ENCODE measurements at places on chromosomes 4 and X.

DNA sequence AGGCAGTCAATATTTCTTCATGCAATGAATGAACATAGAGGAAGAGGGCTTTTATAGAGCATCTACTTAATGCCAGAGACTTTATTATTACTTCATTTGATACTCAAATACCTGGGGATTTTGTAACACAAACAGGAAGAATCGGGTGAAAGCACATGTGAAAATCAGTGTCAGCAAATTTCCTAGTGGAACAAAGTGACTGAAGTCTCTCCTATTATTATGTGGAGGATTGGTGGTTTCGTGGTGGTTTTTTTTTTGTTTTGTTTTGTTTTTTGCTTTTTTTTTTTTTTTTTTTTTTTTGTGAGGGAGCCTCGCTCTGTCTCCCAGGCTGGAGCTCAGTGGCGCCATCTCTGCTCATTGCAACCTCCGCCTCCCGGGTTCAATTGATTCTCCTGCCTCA, 207.0 kb downstream of the RRAGB start:
- DNase-seq: no peak

DNA sequence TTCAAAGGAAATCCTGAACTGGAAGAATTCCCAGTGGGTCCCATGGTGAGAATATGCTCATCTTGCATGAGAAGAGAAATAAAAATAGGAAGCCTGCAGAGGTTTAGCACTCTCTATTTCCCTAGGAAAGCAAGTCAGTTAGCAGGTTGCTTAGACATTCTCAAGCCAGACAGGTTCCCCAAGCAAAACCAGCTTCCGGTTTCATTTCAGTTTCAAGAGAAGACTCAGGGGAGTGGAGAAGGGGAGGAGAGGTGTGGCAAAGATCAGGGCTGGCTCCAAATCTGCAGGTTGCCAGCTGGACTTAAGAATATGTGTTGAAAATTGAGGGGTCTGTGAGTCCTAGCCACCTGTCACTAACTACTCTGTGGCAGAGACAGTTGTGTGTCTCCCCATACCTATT, 107.5 kb downstream of the CLNK start:
- DNase-seq: no peak

- DNase-seq: no peak
These were observed 70.5 kb upstream of the IGSF1 start for GRCh38 chrX:131359611-131360010.

- DNase-seq: no peak
These were observed 446.9 kb upstream of the FAM241A start for GRCh38 chr4:111698361-111698760.

GRCh38 chr4:131764730-131765129, 1384.4 kb upstream of the PCDH10 start:
- DNase-seq: no peak

DNA sequence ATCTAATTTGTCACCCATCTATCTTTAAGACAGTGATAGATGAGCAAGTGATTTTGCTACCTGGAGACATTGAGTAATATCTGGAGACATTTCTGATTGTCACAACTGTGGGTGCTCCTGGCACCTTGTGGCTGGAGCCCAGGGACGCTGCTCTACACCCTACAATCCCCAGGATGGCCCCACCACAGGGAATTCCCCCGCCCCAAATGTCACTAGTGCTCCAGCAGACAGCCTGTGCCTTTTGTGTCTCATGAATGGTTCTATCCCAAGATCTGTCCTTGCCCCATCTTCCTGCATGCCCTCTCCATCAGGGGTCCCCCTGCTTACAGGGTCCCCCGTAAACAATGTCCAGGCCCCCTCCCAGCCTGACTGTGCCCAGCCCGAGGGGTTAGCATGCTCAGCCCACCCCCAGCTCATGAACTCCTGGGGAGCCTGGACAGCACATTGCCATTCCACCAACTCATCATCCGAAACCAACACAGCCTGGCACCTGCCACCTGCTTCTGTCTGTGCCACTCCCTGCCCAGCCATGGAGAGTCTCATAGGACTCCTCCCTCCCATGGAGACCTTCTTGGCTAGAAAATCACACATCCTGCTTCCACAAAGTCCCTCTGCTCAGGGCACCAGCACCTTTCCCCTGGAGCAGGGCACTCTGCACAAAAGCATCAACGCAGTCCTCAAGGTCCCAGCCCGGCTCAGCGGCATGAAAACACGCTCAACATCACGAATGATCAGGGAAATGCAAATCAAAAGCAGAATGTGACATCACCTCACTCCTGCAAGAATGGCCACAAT, 5.7 kb downstream of the P2RY8 start:
- no peak for DNase-seq

DNA sequence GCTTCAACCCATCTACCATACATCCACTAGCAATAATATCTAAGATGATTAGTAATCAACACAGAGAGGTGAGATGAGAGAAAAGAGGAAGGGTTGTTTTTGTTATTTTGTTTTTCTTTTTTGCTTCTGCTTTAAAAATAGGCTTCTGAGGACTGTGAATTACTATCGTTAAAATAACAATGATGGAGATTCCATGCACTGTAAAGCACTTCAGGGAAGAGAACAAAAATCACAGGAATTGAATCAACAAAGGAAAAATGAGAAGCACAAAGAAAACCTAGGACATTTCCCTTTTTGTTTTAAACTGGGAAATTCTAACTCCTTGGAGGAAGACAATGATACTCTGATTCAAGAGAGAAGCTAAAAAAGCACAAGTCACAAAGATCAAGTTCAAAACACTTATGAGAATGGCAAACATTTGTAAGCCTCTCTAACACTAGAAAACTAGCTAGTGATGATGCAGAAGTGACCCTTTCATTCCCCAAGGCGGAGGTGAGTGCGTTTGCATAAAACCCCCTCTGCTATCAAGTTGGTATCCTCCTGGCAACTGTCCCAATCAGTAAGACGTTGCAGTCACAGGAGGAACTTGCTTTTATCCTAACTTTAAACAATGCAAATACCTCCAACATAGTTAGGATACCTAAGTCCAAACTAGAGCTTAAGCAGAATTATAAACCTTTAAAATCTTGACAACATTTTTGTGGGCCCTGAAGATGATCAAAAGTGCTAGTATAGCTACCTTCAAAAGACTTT, 308.5 kb downstream of the CAMK2D start:
- no peak for DNase-seq

DNA sequence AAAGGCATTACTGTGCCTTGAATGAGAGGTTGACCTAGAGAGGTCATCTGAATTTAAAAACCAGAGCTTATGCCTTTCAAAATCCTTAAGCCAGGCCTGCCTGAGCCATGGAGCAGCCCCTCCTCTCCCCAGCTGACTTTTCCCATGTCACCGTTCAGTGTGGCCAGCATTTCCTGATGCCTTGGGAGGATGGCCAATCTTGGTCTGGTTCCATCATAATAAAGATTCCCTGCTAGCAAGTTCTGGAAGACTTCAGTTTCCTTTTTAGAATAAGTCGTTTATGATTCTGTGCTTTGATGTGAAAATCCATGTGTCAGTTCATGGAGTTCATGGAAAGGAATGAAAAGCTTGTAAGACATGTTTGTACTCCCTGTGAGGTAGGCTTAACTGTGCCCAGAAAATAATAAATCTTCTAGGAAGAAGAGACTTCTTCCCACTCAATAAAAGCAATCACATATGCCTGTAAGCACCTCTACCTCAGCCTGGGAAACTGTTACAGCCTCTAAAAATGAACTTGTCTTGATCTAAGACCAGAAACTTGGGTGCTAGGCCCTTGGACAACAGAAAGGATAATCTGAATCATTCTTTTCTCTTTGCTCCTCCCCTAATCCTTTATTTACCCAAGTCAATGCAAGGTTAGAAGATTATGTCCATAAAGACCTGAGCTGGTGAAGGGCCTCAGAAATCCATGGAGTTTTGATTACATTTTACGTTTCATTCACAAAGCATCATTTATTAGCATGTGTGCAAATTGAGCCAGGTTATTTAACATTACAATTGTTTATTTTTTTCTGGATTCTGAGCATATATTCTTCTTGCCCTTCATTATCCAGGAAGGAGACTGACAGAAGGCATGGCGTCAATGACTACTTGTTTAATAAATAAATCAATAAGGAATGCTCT, 84.0 kb upstream of the TBC1D9 start:
- no peak for DNase-seq

- DNase-seq: no peak
These were observed 8.3 kb downstream of the PRRG1 start for GRCh38 chrX:37357436-37357835.

- no peak for DNase-seq
These were observed 71.3 kb upstream of the DYNLT3 start for GRCh38 chrX:37918703-37919102.

DNA sequence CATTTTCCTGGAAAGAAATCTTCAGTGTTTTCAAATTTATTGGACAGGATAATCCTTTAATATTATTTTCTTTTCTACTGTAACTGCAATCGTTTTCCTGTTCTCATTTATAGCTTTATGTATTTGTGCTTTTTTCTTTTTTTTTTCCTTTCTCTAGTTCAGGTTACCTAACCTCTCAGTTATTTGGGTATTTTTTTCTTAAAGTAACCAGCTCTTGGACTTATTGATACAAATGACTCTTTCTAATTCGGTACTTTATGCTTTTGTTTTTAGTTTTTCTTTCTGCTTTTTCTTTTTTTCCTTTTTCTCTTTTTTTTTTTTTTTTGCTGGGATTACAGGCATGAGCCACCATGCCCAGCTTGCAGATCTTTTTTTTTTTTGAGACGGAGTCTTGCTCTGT, 25.2 kb downstream of the WWC2 start:
- no peak for DNase-seq

- no peak for DNase-seq
These were observed 26.4 kb upstream of the ARSJ start for GRCh38 chr4:114005569-114006442.

DNA sequence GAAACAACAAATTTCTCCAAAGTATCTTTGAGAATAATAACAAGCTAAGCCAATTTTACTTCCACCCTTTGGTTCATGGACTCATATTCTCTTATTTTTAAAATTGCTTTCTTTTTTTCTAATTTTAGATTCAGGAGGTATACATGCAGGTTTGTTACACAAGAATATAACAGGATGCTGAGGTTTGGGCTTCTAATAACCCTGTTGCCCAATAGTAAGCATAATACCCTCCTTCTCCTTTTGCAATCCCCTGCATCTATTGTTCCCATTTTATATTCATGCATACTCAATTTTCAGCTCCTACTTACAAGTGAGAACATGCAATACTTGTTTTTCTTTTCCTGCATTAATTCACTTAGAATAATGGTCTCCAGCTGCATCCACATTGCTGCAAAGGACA, 202.3 kb upstream of the FSTL5 start:
- DNase-seq: no peak

- no peak for DNase-seq
These were observed 186.5 kb downstream of the RAP1GDS1 start for GRCh38 chr4:98447648-98448047.

DNA sequence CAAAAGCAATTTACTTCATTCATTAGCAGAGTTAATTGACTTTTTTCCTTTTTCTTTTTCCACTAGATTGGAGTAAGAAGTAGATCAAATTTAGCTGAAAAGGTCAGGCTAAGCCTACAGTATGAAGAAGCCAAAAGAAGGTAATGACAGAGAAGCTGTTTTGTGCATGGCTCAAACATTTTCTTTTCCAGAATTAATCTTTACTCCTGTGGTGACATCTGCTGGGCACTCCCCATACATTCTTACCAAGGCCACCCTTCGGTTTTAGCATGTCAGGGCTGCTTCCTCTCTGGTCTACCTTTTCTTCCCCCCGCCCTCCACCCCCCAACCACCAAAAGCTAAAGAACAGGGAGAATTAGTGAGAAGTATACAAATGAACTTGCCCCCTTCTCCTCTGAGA, 70.2 kb downstream of the CLDN22 start:
- DNase-seq: no peak

DNA sequence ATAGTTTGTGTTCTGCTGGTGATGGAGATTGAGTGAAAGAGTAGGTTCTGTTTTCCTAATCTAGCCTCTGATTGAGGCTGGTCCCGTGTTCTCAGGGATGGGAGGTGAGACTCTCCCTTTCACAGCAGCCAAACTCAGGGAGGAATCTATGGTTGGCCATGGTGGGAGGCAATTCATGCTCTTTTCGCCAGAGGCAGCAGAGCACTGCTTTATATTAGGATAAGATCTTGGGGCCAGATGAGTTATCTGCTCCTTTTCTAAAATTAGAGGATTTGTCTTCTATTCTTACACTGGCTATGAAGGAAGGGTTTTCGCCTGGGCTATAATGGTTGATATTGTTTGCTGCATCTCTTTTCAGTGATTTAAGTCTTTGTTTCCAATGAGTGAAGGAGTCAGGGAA, 63.9 kb upstream of the NLGN4X start:
- DNase-seq: no peak

- no peak for DNase-seq
These were observed 155.8 kb upstream of the IGFBP7 start for GRCh38 chr4:57265831-57266582.

DNA sequence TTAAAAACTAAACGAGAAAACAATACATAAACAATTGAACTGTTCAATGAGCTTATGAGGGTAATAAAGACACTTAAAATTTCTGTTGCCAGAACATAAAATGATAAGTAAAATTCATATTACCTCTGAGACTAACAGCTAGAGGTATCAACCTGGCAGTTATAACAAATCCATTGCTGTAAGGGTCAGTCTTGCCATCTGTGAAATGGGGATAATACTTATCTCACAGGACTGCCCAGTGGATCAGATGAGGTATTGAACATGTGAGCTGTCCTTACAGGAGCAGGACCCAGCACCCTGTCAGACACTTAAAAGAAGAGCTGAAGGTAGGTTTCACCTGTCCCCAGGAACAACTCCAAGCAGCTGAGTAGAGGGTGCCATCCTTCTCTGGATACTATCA, 2.5 kb downstream of the TCEAL3 start:
- DNase-seq: no peak

All from activated CD4-positive, CD25-positive, alpha-beta regulatory T cell treated with anti-CD3 and anti-CD28 coated beads, Interleukin-2, amount 50 U/mL, for 16 hours (primary cell).